ENCODE measurements at places on chromosomes 11 and 22.
A peak's percentile ranks its signal among the peaks of the same experiment; 100 is the strongest.

DNA sequence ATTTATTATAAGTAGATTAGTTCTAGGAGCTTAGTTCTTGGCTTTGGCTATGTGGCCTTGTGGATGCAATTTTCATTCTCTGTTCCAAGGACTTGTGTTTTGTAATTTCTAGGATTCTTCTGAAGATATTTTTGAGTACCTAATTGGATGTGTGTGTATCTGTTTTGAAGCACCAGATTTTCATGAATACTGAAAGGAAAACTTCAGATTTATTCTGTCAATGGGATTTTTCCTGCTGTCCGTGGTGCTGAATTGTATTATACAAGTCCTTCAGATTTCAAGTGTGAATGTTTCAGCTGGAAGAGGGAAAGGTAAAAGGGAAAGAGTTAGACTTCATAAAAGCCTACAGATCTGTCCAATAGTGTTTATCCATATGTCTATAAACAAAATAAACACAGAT is 18.2 kb upstream of the SYN3 start:
- no peak for DNase-seq

GRCh38 chr11:68710409-68710808 is 26.1 kb downstream of the GAL start:
- no peak for DNase-seq

- no peak for DNase-seq
Observed at GRCh38 chr11:86719781-86720463, 47.5 kb upstream of the ME3 start.

- peak; percentile 6 for DNase-seq
Observed at GRCh38 chr11:5712507-5712906, 22.9 kb downstream of the TRIM22 start.

Measured in Jurkat, Clone E6-1 (cell line).